ENCODE measurements at places on chromosomes 13 and 19.

DNA sequence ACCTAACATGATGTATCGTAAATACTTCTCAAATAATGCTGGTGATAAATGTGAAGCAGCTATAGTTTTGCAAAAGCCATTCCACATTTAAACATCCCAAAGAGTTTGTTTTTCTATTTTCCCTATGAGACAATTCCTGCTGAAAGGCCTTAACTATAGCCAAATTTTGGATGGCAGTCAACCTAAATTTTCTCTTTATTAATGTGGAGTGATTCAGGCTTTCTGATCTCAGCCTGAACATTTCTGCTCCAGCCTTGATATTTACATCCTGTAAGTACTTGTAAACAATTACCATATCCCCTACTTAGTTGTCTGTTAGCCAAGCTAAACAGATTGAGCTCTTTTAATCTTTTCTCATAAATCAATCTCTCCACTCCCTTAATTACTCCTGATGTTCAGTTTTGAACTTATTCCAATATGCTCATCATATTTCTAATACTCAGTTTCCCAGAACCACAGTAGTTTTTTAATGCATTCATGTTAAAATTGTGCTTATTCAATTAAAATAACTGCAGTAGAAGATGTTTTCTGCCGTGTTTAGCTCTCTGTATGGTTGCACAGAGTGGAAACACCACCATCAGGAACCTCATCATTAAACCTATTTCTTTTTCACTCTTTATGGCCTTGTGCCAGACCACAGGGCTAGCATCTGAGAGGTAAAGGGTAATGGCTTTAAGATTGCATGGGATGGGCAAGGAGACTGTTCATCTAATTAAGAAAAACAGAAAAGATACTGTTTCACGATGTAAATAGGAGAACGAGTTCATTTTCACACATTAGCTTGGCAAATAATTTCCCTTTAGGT lies 1235.2 kb upstream of the SLC10A2 start:
- DNase-seq: no peak
- H3K36me3 ChIP-seq: no peaks in the 10 kb centered on the region
- no peaks in the 10 kb centered on the region for H3K4me1 ChIP-seq
- H3K27ac ChIP-seq: no peak overlapping the region
- H3K4me3 ChIP-seq: no peak overlapping the region
- no peaks in the 10 kb centered on the region for H3K27me3 ChIP-seq

- H3K27me3 ChIP-seq: no peaks in the 10 kb centered on the region
- H3K36me3 ChIP-seq: no peaks in the 10 kb centered on the region
- no peak overlapping the region for H3K27ac ChIP-seq
- no peak overlapping the region for H3K4me3 ChIP-seq
- no peak for DNase-seq
Measured at GRCh38 chr19:2561221-2561620, 85.3 kb downstream of the GADD45B start.

DNA sequence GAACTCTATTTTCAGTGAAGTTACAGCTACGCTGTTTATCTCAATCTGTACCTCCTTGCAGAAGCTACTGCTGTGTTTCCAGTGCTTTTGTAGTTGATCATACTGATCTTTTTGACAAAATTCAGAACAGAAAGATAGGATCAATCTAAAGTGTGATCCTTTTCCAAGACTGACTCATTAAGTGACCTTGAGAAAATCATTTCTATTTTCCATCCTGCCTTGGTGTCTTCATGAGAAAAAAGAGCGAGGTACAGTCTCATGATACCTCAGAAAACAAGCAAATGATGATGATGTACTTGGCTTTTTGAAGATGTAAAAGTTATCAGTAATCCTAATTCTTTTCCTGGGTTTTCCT lies 46.0 kb upstream of the GPR183 start:
- no peaks in the 10 kb centered on the region for H3K4me1 ChIP-seq
- H3K27ac ChIP-seq: no peak overlapping the region
- no peak for DNase-seq
- H3K27me3 ChIP-seq: no peaks in the 10 kb centered on the region

DNA sequence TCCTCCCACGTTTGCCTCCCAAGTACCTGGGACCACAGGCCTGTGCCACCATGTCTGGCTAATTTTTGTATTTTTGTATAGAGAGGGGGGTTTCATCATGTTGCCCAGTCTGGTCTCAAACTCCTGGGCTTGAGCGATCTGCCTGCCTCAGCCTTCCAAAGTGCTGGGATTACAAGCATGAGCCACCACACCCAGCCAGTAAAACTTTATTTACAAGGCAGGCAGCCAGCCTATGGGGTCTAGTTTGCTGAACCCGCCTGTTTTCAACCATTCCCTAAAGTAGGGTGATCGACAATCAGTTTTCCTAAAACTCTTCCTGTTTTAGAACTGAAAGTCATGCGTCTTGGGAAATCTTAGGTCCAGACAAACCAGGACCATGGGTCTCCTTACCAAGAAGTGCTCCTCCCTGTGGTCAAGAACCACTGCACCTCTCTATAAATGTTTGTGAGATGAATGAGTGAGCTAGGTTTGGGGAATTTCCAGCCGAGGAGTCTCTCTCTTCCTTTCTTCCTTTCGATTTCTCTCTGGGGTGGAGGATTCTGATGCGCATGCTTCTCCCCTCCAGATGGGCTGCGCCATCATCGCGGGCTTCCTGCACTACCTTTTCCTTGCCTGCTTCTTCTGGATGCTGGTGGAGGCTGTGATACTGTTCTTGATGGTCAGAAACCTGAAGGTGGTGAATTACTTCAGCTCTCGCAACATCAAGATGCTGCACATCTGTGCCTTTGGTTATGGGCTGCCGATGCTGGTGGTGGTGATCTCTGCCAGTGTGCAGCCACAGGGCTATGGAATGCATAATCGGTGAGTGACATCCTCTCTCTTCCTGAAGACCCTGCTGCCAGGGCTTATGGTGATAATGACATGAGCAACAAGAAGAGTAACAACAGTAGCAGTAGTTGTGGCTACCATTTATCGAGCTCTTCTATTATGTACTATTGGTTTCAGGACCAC lies 38.7 kb downstream of the ADGRE1 start:
- no peak overlapping the region for H3K4me3 ChIP-seq
- H3K27ac ChIP-seq: no peak overlapping the region
- no peaks in the 10 kb centered on the region for H3K27me3 ChIP-seq
- DNase-seq: no peak
- H3K4me1 ChIP-seq: no peaks in the 10 kb centered on the region

DNA sequence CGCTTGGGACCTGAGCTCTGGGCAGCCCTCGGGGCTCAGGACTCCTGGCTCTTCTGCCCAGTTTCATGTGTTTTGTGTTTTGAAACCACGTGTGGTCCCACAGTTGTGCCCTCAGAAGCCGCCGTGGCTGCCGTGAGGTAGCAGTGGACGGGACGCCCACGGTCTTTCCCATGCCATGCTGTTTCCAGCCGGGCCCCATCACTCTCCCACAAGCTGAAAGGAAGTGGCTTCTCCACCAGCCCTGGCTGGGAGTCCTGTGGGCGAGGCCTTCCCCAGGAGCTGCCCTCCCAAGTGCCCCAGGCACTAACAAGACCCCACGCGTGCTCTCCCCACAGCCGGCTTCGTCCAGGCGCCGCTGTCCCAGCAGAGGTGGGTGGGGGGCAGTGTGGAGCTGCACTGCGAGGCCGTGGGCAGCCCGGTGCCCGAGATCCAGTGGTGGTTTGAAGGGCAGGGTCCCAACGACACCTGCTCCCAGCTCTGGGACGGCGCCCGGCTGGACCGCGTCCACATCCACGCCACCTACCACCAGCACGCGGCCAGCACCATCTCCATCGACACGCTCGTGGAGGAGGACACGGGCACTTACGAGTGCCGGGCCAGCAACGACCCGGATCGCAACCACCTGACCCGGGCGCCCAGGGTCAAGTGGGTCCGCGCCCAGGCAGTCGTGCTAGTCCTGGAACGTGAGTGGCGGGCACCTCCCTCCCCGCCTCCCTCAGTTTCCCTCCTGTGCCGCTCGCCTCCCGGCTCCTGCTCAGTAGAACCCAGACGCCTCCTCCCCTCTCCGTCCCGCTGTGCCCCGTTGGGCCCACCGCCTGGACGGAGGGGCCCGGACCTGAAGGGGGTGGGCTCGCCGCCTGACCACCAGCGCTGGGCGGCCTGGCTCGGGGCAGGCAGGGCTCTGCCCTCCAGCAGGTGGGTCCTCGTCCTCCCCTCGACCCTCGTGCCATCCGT lies 5.3 kb downstream of the BSG start:
- H3K4me1 ChIP-seq: peaks cover 14% of the 10 kb centered on the region
- H3K27ac ChIP-seq: no peak overlapping the region
- no peak overlapping the region for H3K4me3 ChIP-seq
- no peak for DNase-seq

DNA sequence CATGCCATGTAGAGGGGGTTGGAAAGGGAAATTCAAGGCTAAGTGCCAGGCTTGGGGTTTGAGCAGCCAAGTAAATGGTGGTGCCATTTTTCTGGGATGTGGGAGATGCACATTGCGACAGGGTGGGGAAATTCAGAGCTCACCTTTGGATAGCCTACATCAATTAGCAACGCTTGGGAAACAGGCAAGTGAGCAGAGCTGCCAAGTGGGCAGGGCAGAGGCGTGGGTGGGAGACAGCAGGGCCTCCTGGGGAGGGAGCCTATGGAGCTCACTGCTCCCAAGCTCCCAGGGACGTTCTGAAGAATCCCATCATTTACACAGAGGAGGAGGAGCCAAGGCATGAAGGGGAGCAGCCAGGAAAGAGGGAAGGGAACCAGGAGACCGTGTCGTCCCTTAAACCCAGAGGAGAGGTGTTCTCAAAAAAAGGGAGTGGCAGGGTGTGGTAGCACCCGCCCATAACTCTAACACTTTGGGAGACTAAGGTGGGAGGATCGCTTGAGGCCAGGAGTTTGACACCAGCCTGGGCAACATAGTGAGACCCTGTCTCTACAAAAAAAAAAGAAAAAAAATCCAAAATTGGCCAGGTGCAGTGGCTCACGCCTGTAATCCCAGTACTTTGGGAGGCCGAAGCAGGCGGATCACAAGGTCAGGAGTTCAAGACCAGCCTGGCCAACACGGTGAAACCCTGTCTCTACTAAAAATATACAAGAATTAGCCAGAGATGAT lies 11.5 kb upstream of the CCNE1 start:
- H3K27ac ChIP-seq: no peak overlapping the region
- H3K4me3 ChIP-seq: no peak overlapping the region
- H3K27me3 ChIP-seq: no peaks in the 10 kb centered on the region
- H3K4me1 ChIP-seq: peaks cover 2% of the 10 kb centered on the region

DNA sequence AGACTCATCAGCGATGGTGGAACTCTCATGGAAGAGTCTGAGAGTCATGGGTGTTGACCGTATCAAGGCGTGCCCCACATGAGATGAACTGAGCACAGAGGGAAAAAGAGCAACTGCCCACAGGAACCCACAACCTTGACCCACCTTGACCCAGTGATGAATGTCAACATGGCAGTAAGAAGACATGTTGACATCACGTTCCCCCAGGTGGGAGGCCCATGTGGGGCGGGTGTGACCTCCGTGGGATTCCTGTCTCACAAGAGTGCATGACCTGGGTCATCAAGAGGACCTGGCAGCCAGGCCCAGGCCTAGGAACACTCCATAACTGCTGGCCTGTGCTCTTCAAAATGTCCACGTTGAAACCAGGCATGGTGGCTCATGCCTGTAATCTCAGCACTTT lies 45.8 kb downstream of the EPS15L1 start:
- DNase-seq: no peak
- no peaks in the 10 kb centered on the region for H3K27me3 ChIP-seq
- no peaks in the 10 kb centered on the region for H3K4me1 ChIP-seq
- H3K4me3 ChIP-seq: no peak overlapping the region
- no peaks in the 10 kb centered on the region for H3K36me3 ChIP-seq
- no peak overlapping the region for H3K27ac ChIP-seq

GRCh38 chr13:40273253-40274025 lies 393.0 kb downstream of the FOXO1 start:
- no peak overlapping the region for H3K4me3 ChIP-seq
- no peak for DNase-seq
- no peaks in the 10 kb centered on the region for H3K4me1 ChIP-seq
- no peak overlapping the region for H3K27ac ChIP-seq
- no peaks in the 10 kb centered on the region for H3K27me3 ChIP-seq
- H3K36me3 ChIP-seq: no peaks in the 10 kb centered on the region

DNA sequence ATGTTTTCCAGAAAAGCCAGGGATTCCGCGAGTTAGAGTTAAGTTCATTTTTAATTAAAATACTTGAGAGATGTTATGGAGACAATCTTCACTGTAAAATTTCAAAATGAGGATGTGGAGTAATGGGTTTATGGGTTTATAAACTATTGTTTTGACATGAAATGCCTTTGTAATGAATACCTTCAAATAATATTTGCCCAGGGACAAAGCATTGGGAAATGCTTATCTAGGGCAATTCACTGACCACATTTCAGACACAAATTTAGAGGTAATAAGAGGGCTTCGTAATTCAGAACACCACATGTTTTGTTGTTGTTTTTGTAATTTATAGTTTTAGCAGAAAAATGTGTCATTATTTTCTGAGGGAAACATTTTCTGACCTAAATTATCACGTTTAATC lies 241.1 kb upstream of the ATXN8OS start:
- H3K4me1 ChIP-seq: no peaks in the 10 kb centered on the region
- no peak overlapping the region for H3K4me3 ChIP-seq
- no peak for DNase-seq
- H3K27ac ChIP-seq: no peak overlapping the region
- no peaks in the 10 kb centered on the region for H3K36me3 ChIP-seq

- no peaks in the 10 kb centered on the region for H3K36me3 ChIP-seq
- H3K27ac ChIP-seq: no peak overlapping the region
- no peak overlapping the region for H3K4me3 ChIP-seq
- no peaks in the 10 kb centered on the region for H3K27me3 ChIP-seq
- H3K4me1 ChIP-seq: peaks cover 16% of the 10 kb centered on the region
Measured at GRCh38 chr19:1475751-1476437, 3.1 kb downstream of the C19orf25 start.
